Hindlimb muscle (tissue), 1 donor: ENCODE measurements at places on chromosomes 2 and 18.
A peak's percentile ranks its signal among the peaks of the same experiment; 100 is the strongest.

GRCh38 chr2:225009768-225010167, 32.5 kb downstream of the DOCK10 start:
- DNase-seq = no peak

GRCh38 chr2:128406736-128407554, 88.3 kb upstream of the HS6ST1 start:
- DNase-seq = no peak

- no peak for DNase-seq
Measured at GRCh38 chr2:127437781-127438726, 19.8 kb downstream of the PROC start.

DNA sequence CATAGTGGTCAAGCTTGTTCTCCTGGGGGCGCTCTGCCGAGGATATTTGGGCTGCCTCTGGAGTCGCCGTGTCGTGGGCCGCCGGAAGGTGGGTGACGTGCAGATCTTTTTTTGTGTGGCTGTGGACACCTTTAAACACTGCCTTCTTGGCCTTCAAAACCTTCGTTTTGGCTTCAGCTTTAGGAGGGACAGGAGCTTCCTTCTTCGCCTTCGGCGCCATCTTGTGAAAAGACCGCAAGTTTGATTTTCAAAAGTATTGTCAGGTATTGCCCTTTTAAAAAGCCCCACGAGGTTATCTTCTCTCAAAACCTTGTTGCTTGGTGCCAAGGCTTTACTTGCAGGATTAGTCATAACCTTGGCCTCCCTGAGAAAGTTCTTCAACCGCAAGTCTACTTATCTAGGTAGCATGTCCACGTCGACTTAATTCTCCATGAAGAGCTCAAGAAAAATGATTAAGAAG, 20.8 kb downstream of the LAMA3 start:
- DNase-seq = no peak

DNA sequence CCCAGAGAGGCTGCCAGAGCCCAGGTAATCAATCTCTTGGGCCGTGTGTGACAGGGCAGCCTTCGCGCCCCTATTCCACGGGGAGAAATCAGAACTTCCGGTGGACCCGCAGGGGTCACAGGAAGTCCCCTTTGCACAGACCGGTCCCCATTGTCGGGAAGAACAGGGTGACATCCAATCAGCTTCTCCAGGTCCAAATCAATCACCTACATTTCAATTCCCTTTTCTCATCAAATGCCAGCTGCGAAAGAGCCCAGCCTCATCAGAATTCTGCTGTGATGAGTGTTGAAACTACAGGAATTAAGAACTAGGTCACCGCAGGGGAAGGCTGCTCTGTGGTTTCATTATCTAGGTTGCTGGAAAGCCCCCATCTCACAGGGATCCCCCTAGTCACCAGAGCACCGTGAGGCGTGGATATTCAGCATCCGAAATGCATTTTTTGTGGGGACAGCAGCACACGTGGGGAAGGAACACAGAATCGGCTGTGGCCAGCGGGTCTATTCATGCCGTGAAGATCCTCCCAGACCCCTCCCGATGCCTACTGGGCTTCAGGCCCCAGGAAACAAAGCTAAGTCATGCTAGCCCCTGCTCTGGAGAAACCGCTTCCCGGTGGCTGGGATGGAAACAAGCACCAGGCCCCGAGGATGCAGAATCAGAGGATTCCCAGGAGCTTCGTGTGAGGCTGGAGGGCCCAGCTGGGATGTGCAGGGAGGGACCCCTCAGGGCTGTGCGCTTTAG, 193.7 kb upstream of the ID2 start:
- DNase-seq = no peak

GRCh38 chr2:64626146-64626809, 27.4 kb downstream of the SERTAD2 start:
- DNase-seq = no peak

- DNase-seq = no peak
Measured at GRCh38 chr2:72139471-72139873, 8.2 kb downstream of the CYP26B1 start.

- DNase-seq = no peak
Measured at GRCh38 chr2:238747114-238747513, 100.8 kb upstream of the TWIST2 start.

DNA sequence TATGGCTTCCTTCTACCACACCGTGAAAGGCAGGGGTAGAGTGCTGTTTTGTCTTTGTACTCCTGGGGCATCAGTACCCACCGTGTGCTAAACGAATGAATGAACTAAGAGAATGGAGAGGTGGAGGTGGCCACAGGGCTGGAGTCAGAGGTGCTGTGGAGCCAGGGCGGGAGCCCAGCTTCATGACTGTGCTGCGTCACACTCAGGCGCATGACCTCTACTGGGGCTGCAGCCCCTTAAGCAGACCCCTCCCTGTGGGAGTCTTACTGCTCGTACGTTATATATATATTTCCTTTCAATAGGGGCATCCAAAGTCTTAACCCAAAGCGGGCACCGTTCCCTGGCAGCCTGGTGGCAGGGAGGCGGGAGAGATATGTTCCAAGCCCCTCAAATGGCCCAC, 18.0 kb upstream of the LBH start:
- DNase-seq = no peak

- DNase-seq = no peak
Measured at GRCh38 chr18:9337873-9338272, 3.3 kb downstream of the TWSG1 start.

DNA sequence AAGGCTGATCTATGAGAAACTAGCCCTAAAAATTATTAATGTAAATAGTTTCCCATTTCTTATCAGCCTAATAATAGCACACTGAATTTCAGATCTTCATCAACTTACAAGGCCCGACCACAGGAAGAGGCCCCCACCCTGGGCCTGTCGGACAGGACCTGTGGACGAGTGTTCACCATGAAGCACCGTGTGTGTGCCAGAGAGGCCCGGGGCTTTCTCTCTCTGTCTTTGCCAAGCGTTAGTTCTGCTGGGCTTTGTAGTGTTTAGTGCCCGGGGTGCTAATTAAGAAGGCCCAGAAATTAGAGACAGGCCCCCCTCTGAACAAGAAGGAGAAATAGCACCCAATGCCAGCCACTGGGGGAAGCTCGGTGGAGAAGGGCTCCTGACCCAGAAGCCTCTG, 265.7 kb downstream of the TWIST2 start:
- no peak for DNase-seq

GRCh38 chr2:112750560-112750843, 13.9 kb downstream of the CKAP2L start:
- DNase-seq = no peak

DNA sequence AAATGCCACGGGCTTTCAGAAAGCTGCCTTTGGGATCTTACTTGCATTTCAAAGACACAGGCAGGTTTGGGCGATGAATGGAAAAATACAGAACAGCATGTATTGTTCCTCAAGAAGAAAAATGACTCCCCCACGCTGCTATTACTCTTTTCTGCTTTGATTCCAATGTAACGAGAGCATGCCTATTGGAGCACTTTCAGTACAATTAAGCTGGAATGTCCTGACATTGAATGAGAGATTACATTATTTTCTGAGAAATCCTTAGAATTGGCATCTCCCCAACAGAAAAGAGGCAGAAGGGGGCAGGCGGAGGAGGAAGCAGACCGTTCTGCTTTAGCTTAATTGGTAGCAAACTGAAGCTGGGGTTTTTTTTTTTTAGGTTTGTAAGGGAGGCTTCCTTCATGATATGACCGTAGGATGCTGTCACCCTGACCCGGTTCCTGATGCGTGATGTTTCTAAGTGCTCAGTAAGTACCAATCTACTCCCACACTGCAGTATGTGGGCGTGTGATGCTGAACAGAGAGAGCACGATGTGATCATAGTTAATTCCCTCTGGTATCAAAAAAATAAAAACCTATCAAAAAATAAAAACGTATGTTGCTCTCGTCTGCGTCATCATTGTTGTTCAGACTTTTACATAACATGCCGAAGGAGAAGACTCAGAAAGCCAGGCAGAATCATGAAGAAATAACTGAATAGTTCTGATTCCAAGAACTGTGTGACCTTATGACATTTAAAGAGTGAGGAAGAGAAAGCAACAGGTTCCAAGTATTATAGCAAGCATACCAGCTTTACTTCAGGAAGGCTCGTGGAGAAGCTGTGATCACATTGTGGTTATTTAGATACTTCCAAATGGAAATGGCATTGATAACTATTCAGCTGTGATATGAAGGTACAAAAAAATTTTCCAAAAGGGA, 40.5 kb downstream of the LONRF2 start:
- no peak for DNase-seq

- no peak for DNase-seq
Measured at GRCh38 chr18:36312806-36313395, 15.4 kb downstream of the FHOD3 start.

DNA sequence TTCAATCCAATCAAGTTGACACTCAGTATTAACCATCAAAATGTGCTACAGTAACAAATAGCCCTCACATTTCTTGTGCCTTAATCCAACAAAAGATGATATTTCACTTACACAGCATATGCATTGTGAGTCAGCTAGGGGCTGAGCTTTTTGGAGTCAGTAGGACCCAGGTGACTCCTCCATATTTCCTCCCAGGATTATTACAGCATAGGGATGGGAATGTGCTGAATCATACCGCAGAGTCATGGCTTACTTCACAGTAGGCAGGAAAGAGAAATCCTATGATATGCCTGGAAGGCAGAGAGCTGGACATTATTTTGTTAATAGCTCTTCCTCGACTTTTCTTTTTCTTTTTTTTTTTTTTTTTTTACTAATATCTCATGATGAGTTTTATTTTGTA, 153.3 kb downstream of the TMEM182 start:
- no peak for DNase-seq

GRCh38 chr2:21657445-21657844, 533.7 kb downstream of the TDRD15 start:
- DNase-seq = no peak

DNA sequence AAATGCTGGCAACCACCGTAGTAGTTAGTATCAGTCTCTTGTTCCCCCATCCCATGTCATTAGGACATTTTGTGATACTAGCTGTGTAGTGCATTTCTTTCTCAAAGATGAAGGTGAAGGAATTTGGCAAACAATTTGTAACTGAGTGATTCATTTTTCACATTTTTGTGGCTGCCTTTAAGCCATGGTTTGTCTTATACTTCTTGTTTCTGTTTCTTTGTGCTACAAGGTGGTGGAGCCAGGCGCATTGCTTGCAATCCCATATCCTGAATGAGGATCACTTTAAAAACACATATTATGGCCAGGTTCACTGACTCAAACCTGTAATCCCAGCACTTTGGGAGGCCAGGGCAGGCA, 40.6 kb downstream of the GPD2 start:
- no peak for DNase-seq

- no peak for DNase-seq
Measured at GRCh38 chr2:181407171-181407570, 50.0 kb upstream of the ITGA4 start.

- no peak for DNase-seq
Measured at GRCh38 chr2:146651361-146651760, 1193.5 kb upstream of the ACVR2A start.

GRCh38 chr2:207135801-207136457, 29.8 kb downstream of the KLF7 start:
- DNase-seq = no peak

DNA sequence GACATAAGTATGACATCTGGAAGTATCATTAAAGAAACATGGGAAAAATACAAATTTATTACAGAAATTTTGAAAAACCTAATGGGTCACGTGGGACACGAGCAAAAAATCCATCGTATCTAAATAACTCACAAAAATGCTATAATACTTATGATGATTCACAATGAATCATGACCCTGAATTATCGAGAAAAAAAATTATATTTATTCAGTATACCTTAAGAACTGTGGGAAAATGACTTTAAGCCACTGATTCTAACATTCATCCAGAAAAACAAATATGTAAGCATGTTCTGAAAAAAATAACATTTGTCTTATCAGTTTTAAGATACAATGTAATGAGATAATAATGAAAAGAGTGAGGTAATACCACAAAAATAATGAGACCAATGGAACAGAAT, 51.8 kb downstream of the ZNF385B start:
- no peak for DNase-seq

DNA sequence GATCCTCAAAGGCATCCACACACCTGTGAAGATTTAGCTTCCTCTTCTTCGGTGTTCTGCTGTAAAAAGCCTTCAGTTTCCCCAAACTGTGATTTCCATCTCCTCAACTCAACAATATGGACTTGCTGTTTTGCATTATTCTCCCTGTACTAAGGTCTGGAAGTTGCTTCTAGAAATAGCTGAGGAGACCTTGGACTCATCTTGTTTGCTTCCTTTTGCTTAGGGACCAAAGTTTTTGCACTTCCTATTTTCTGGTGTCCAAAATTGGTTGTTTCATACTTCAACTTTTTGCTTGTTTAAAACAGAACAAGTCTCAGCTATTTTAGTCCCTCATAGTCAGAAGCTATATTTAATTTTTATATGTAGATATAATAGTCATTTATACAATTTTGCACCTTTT, 201.9 kb upstream of the COPS8 start:
- DNase-seq = no peak

- DNase-seq = no peak
Measured at GRCh38 chr2:181354626-181355025, 102.6 kb upstream of the ITGA4 start.

GRCh38 chr2:37836270-37836669, 88.8 kb upstream of the RMDN2 start:
- DNase-seq = no peak

GRCh38 chr18:47750889-47751423, 179.5 kb downstream of the SMAD2 start:
- DNase-seq = no peak

DNA sequence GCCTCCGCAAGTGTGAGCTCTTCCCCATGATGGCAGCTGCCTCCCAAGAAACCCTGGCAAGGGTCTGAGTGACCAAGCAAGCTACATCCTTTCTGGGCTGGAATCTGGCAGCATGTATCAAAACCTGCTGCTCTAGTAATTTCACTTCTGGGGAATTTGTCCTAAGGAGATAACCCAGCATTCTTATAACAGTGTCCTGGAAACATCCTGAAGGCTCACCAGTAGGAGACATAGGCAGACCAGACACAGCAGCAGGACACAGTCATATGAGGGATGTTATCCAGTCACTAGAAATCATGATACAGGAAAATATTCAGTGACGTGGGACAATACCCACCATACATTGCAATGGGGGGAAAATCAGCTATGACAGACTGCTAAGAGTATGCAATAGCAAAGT, 64.5 kb downstream of the CRACDL start:
- DNase-seq = no peak

DNA sequence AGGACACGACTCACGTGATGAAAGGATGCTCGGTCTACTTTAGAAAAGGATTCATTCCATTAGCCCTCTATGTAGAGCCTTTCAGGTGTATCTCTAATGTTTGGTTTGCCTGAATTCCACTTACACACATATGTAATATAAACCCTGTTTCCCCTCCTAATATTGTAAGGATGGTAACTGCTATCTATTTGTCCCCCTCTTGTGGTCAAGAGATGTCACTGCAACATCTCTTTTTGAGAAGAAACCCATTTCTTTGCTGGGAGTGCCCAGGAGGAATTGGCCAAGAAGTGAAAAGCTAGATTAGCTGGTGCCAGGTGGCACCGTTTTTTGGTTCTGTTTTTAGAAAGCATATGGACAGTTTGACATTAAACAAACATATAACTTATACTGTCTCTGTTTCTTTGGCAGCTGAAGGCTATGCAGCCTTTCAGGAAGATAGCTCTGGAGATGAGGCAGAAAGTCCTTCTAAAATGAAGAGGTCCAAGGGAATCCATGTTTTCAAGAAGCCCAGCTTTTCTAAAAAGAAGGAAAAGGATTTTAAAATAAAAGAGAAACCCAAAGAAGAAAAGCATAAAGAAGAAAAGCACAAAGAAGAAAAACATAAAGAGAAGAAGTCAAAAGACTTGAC, 41.2 kb downstream of the RALBP1 start:
- DNase-seq = peak; percentile 32

- no peak for DNase-seq
Measured at GRCh38 chr2:132757676-132758075, 87.7 kb upstream of the LYPD1 start.
